ENCODE measurements at places on chromosomes 4 and X. TPM values are rescaled to one million over a fixed set of nuclear protein-coding genes. Genes with fewer than 3 reads are reported as not detected.

- DNase-seq, result no peak
These were observed 7.1 kb upstream of the ATP2B3 start for GRCh38 chrX:153510383-153510782.

DNA sequence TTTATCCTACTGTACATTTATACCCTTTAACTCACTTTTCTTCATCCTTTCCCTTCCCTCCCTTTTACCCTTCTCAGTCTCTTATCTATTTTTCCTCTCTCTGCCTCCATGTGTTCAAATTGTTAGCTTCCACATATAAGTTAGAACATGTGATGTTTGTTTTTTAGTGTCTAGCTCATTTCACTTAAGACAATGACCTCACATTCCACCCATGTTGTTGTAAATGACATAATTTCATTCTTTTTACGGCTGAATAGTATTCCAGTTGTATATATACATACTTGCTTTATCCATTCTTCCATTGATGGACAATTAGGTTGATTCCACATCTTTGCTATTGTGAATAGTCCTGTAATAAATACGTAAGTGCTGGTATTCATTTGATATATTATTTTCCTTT, 7.3 kb upstream of the CXCL3 start:
- DNase-seq, result no peak

- DNase-seq, result no peak
These were observed 23.1 kb downstream of the DACH2 start for GRCh38 chrX:86171366-86171765.

- DNase-seq, result no peak
These were observed 503.2 kb upstream of the CTSO start for GRCh38 chr4:156456830-156457229.

AKAP14 gene
- not detected for polyA plus RNA-seq

DNA sequence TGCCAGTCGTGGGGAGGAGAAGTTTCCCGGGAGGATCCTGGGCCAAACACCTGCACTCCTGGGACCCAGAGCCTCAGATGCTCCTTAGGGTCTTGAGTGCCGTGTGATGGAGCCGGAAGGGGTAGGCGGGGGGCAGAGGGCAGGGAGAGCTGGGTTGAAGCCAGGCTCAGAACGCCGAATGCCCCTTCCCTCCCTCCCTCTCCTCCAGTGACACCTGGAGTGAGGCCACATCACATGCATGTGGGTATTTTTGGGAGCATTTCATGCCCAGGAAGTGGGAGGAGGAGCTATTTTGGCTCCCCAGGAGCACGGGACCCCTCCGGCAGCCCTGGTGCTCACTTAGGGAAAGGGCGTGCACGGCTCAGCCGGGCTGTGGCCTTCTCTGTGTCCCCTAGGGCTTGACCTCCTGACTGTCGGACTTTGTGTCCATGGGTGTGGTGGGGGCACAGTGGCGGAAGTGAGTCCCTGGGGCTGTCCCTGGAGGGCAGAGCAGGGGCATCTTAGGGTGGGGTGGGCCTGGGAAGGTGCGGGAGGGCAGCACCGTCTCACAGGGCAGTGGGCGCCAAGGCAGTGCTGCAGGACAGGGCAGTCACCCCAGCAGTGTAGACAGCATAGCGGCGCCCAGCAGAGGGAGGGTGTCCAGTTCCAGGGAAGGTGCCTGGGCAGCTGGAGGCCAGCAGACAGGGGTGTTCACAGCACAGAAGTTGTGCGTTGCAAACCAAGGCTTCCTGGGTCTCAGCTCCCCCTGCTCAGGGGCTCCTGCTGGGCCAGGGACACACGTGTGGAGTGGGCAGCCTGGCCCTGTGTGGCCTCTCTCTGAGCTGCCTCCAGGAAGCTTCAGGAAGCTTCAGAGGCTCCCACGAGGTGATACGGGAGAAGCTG, 4.9 kb upstream of the CPLX1 start:
- no peak for DNase-seq

- no peak for DNase-seq
These were observed 37.1 kb downstream of the SMARCAD1 start for GRCh38 chr4:94244829-94245185.

NCAPG gene
- 11.8 TPM for polyA plus RNA-seq

ZNF185 gene
- 13.1 TPM for polyA plus RNA-seq

EVC gene
- polyA plus RNA-seq, result 14.8 TPM

USP51 gene
- 3.5 TPM for polyA plus RNA-seq

DNA sequence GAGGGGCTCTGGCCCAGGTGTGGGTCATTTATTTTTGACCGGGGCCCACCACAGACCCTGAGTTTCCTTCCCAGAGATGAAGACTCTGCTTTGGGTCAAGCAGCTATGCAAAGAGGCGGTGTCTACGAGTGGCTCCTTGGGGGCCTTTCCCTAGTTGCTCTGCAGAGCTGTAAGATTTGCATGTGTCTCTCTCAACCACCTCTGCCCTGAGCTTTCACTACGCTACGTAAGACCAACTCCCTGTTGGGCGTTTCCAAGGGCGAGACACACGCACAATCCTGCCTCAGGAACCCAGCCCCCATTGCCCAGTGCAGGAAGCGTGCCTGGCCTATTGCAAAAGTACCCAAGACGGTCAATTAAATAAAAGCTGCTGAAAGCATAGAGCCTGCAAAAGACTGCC, 10.0 kb upstream of the ANOS1 start:
- DNase-seq, result no peak

GRCh38 chrX:17185431-17185830, 189.6 kb upstream of the NHS start:
- no peak for DNase-seq

- DNase-seq, result no peak
These were observed 134.7 kb downstream of the PALLD start for GRCh38 chr4:168631241-168632162.

GABRG1 gene
- polyA plus RNA-seq, result not detected

DNA sequence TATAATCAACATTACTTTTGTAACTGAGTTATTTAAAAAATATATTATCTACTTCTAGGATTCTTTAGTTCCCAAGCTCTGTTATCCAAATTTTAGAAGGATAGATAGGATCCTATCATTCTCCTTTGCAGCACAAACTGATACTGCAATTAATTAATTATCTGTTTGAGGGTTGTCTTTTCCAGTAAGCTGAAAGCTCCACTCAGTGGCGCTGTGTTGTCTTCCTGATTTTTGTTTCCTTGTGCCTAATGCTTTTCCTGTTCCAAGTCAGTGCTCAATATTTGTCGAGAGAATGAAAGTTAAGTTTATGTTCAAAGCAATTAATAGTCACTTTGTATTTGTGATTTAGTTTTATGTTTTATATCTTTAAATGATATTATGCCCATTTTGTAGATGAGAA, 107.4 kb upstream of the ANK2 start:
- no peak for DNase-seq

PAGE2 gene
- polyA plus RNA-seq, result not detected

DNA sequence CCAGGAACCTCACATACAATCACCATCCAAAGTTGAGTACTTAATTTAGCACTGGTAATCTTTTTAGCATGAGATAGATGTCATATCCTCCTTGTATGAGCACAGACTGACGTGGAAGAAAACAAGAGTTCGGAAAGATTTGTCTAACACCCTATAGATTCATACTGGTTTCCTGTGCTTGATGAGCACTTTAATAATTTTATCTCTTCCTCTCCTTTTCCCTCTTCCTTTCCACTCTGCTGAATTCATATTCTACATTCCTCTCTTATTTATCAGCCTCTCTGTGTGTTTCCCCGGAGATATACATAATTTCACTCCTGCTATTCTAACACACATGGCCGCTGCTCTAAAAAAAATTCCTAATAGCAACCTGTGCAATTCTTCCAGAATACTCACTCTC, 273.9 kb downstream of the AFF2 start:
- no peak for DNase-seq

GYPE gene
- polyA plus RNA-seq, result 1.4 TPM

DNA sequence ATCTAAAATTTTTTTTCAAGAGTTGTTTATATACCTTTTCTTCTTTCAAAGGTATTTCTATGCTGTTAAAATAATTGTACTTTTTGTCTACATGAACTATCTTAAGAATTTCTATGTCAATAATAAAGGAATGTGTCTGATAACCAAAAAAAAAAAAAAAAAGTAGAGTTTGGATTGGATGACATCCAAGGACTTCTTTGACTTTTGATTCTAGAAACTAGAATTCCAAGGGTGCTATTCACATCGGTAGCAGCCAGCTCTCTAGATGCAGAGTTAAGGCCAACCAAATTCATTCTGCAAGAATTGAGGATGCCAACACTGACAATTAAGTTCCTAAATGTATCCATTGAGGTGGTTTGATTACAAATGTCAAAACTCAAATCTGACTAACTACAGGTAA, 42.0 kb upstream of the PRKG2 start:
- DNase-seq, result no peak

MAGEB17 gene
- not detected for polyA plus RNA-seq

JCHAIN gene
- polyA plus RNA-seq, result 1.5 TPM

GRCh38 chr4:7352486-7352885, 82.2 kb downstream of the PSAPL1 start:
- no peak for DNase-seq

MAGED4 gene
- polyA plus RNA-seq, result 29.4 TPM

DNA sequence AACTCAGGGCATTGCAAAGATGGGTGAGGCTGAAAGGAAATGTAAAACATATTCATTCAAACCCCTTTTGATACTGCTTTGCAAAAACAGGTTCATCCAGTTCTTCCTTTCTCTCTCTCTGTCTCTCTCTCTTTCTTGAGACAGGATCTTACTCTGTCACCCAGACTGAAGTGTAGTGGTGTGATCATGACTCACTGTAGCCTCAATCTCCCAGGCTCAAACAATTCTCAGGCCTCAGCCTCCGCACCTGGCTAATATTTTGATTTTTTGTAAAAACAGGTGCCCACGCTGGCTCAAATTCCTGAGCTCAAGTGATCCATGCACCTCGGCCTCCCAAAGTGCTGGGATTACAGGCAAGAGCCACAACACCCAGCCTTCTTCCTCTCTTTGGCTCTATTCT, 15.6 kb upstream of the DCHS2 start:
- DNase-seq, result no peak

DNA sequence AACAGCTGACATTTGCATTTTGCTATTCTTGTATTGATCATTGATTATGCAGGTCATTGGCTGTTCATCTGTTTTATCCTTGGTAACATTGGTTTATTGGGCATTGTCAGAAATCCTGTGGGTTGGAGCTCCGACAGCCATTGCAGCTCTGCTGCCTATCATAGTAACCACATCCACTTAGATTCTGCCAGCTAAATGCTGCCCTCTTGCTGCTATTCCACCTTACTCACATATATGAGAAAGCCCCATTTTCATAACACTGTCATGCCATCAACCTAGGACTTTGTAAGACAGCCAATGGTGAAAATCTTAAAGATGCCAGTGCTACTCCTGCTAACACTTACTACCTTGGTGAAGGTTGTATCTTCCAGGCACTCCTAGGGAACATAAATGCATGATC, 187.3 kb upstream of the CXCL13 start:
- DNase-seq, result no peak

DNA sequence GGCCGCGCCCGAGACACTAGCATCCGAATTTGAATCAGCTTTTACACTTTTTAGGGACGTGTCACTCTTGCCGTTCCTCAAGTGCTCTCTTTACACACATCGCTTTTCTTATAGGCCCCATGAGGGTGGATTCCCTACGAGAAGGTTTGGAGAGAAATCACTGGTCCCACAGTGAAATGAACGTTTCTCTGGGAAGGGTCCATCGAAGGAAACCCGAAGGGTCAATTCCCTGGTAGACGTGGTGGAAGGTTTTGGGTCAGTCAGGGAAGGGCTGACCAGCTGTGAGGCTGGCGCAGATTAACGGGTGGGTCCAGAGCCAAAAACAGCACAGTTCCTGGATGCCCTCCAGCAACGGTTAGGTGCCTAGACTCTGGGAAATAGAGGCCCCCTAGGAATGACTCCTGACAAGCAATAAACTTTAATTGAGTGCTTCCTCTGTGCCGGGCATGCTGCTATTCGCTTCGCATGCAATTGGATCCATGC, 35.9 kb downstream of the ETDC start:
- no peak for DNase-seq

DNA sequence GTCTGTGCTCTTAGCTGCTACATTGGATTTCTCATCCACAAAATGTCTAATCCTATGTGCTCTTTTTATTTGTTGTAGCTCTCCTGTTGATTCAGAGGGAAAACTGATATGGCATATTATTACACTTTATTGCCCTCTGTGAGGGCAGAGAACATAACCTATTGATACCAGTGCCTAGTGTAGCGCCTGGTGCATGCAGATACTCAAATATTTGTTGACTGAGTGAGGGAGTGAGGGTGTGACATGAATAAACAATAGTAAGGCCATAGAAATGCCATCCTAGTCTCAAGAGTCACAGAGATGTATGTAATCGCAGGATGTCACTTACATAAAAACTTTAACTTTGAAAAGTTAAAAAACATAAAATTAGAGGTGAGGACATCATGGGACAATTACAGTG, 159.1 kb downstream of the SHROOM3 start:
- no peak for DNase-seq

GRCh38 chr4:6964858-6965257, 55.2 kb downstream of the TBC1D14 start:
- no peak for DNase-seq

DNA sequence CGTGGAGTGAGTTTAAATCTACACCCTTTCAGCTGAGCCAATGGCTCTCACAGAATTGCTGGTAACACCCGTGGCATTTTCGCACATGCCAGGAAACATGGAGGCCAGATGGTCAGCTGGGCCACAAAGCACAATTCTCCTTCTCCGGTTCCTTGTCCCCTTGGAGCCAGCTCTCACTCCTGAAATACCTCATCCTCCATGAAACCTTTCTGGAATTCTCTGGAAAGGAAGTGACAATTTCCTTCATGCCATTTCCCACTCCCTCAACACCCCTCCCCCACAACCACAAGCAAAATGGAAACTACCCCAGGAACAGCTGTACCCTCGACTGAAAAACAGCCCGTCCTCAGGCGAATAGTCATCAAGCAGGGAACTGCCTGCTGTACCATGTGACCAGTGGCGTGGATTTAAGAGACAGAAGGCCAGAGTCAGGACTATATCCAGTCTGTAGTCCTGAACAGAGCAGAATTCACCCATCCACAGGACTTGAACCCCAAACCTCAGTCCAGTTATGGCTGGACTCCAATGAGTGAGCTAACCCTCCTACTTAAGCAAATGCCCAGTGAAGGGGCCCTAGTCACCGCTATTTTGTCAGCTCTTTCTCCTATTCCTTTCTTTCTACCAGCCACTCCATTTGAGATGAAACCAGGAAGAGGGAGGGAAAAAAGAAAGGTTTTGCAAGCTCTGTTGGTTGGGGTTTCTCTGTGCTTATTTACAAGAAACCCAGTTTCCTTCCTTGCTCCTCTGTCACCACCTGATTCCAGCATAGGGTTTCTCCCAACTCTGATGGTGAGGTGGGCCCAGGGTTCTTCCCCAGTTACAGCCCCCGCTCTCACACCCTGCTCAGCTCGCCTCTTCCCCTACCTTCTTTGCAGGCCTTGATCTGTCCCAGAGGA, 24.5 kb downstream of the ELF4 start:
- DNase-seq, result no peak

GPRASP3 gene
- 7.0 TPM for polyA plus RNA-seq

OTUD6A gene
- polyA plus RNA-seq, result not detected

GRCh38 chr4:145619639-145619996, 433 bp downstream of the MMAA start:
- DNase-seq, result peak; percentile 43

RIPPLY1 gene
- 0.66 TPM for polyA plus RNA-seq

AFM gene
- polyA plus RNA-seq, result not detected

DCAF4L1 gene
- polyA plus RNA-seq, result 0.35 TPM

CFAP47 gene
- not detected for polyA plus RNA-seq

IL13RA2 gene
- polyA plus RNA-seq, result 0.25 TPM

GRCh38 chr4:149999485-150000074, 78.7 kb upstream of the DCLK2 start:
- no peak for DNase-seq
